ENCODE measurements at places on chromosomes 4 and X.

GRCh38 chrX:149151805-149152757 lies 353.0 kb downstream of the IDS start:
- no peak for DNase-seq

GRCh38 chr4:105679186-105679585 lies 29.3 kb downstream of the INTS12 start:
- DNase-seq = no peak

- no peak for DNase-seq
These were observed 91.5 kb upstream of the DHRSX start for GRCh38 chrX:2592279-2592678.

GRCh38 chr4:156685308-156685707 lies 286.3 kb downstream of the PDGFC start:
- no peak for DNase-seq

- DNase-seq = no peak
These were observed 6.2 kb downstream of the CHIC2 start for GRCh38 chr4:54058171-54058570.

DNA sequence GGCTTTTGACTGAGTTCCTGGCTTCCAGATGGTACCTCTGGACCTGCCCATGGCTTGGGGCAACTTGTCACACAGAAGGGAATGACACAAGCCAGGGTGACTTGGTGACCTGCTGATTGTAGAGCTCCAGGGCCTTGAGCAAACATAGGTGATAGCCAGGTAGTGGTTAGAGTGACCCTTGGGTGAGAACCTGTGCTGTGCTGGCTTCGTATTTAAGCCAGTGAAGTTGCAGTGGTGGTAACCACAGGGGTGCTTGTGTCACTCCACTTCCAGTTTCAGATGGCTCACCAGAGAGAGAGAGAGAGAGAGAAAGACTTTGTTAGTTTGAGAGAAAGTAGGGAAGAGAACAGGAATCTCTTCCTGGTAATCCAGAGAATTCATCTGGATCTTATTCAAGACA lies 471.6 kb downstream of the ZIC3 start:
- no peak for DNase-seq

- no peak for DNase-seq
These were observed 127.9 kb upstream of the AMOT start for GRCh38 chrX:112968351-112969133.

GRCh38 chr4:24978291-24979075 lies 52.3 kb downstream of the LGI2 start:
- DNase-seq = no peak

DNA sequence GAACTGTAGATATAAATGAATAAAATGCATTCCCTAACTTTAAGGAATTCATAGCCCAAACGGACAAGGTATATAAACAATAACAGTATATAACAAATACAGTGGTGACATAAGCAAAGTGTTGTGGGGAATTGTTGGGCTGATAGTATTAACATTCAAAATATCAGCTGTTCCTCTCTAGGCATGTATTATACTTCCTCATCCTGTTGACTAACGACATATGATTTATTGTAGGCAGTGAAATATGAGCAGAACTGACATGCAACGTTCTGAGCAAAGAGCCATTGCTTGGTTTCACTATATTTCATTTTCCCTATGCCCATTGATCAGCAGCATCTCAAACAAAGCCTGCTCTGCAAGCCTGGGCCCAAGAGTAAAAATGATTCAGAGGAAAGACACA lies 143.9 kb downstream of the PTCHD1 start:
- no peak for DNase-seq

- DNase-seq = no peak
These were observed 42.7 kb upstream of the CTAG2 start for GRCh38 chrX:154695911-154696675.

GRCh38 chr4:91085961-91086360 lies 958.8 kb downstream of the CCSER1 start:
- DNase-seq = no peak
